ENCODE measurements at places on chromosomes 5 and 9.

DNA sequence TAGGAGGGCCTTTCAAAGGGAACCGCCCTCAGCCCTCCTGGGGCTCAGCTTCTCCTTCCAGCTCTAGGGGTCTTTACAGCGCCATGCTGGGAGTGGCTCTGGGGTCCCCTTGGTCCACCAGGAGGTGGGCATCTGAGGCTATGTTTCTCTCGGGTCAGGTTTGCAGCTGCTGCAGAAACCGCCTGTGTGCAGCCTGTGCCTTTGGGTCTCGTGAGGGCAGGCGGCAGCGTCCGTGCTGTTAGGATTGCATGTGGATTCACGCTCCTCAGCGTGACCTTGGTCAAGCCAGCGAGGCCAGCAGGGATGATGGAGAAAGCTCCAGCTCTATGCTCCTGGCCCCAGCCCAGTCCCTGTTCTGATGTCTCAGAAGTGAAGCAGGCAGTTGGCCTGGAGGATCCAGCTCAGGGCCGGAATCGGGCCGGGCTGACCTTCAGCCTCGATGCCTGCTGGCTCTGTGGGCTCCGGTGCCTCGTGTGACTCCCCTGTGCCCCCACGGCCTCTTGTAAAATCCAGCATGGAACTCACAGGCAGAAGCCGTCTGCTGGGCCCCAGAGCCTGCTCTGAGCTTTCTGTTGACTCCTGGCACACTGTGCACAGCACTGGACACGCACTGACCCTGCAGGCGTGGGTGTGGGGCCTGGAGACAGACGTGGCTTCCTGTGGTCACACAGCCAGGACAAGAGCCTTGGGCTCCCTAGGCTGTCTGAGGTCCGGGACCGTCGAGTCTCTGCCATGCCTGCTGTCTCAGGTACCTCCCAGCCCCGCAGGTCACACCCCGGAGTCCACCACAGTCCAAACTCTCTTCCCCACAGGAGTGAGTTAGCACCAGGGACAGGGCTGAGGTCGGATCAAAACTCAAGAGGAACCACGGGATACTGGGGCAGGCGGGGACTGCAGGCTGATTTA, 54.3 kb downstream of the TRIP13 start:
- DNase-seq: no peak

- no peak for DNase-seq
Observed at GRCh38 chr5:56961746-56962145, 9.8 kb upstream of the MIER3 start.

GRCh38 chr9:133035669-133036068, 4.9 kb downstream of the GTF3C5 start:
- DNase-seq: no peak

- no peak for DNase-seq
Observed at GRCh38 chr5:172403189-172403796, 51.0 kb downstream of the SH3PXD2B start.

- DNase-seq: no peak
Observed at GRCh38 chr9:70409280-70409679, 5.2 kb downstream of the KLF9 start.

- no peak for DNase-seq
Observed at GRCh38 chr5:111972548-111972947, 215.6 kb upstream of the NREP start.

DNA sequence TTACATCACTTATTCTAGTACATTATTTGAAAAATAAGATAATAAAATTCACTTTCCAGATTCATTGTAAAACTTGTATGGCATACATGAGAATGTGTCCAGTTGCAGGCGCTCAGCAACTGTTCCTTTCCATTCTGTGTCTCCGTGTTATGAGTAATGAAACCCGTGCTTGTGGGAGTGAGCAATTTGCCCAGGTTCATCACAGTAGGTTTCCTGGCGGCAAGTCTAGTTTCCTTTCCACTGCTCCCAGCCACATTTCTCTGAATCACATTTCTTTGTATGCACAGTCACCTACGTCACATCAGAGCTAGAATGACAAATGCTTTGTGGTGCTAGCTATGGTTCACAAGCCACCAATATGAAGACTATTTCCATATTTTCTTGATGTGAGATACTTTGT, 39.9 kb downstream of the MOCS2 start:
- no peak for DNase-seq

- DNase-seq: no peak
Observed at GRCh38 chr9:74942801-74943200, 9.9 kb downstream of the C9orf40 start.

- no peak for DNase-seq
Observed at GRCh38 chr5:24226479-24226878, 418.3 kb downstream of the CDH10 start.

DNA sequence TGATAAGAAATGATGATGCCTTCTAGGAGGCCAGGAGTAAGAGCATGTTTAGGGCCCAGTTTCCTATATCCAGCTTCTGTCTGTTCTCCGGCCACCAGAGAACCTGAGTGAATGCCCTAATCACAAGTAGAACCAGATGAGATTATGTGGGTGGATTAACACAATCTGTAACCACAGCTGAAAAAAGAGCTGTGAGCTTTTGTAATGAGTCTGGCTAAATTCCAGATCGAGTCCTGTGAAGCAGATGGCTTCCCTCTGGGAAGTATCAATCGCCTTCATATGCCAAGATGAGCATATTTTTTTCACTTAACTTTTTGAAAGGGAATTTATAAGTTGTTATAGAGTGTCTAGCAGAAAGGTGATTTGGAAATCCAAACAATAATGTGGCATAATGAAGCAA, 99.8 kb downstream of the NNT start:
- no peak for DNase-seq

DNA sequence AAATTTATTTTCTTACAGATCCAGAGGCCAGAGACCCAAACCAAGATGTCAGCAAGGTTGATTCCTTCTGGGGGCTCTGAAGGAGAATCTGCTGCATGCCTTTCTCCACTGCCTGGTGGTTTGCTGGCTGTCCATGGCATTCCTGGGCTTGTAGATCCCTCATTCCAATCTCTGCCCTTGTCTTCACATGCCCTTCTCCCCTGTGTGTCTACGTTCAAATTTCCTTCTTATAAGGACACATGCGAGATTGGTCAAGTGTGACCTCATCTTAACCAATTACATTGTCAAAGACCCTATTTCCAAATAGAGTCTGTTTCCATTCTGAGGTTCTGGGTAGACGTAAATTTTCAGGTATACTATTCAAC, 84.5 kb upstream of the RAI14 start:
- no peak for DNase-seq

DNA sequence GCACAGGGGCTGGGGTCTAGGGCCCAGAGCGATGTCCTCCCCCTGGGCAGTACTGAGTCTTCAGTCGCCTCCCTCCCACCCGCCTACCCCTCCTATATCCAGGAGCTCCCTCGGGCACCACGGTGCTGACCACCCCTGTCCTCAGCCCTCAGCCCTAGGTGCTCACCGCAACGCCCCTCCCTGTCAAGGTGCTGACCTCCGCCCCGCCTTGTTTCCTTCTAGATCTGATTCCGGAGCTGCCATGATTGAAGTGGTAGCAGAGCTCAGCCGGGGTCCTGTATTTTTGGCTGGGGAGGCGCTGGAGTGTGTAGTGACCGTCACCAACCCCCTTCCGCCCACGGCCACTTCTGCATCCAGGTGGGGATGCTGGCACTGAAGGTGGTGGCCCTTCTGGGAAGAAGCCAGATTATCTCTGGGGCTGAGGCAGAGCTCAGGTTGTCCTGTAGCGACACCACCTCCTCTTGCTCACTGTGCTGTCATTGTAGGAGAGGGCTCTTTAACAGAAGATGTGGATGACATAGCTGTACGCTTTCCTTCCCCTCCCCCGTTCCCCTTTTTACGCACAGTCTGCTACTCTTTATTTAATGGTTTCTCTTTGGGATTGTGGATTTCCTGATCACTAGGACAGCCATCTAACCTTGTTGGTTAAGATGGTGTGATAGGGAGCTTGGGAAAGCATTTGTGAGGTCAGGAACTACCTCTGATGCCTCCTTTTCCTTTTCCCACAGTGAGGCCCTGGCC, 598 bp downstream of the RGP1 start:
- no peak for DNase-seq

DNA sequence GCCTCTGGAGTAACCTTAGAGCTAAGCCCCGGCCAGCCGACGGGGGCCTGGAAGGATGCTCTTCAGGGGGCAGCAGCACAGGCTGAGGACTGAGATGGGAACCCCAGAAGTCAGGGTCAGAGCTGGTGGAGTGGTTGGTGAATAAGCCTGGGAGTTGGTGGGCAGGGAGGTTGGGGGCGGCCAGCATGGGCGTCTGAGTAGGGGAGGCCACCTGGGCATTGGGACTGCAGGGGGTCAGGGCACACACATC, 14.4 kb downstream of the NINJ1 start:
- DNase-seq: no peak

DNA sequence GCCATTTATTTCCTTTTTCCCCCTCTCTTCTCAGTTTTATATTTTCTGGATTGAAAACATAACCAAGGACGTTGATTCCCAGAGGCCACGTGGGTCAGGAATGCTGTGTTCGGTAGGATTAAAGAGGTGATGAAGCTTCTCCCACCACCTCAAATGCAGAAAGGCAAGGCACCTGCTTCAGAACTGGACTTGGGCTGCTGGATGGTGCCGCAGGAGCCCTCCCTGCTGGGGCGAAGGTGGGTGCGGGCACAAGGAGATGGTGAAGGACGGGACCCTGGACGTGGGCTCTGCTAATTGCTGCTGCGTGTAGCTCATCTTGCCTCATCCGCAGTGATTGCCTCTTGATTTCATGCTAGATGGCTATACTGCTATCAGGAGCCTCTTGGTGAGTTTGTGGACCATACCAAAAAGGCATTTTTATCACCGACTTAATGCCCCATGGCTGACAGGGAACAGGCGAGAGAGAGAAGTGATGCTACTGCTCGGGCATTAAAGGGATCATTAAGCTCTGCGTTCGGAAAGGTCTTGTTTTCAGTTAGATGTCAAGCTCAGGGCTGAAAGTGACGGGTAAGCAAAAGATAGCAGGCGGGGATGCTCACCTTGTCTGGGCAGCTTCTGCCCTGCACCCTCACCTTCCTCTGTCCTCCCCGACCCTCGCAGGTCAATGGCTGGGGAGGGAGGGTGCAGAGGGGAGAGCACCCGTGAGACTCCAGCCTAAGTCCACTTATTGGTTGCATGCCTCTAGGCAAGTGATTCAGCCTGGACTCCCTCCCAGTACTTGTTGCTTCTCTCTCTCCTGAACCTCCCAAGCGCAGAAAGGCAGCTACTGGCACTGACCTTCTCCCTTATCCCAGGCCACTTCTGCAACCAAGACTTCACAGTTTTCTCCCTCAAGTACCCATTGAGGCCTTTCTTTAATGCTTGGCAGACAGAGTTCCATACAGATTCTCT, 71.6 kb upstream of the FSTL4 start:
- DNase-seq: no peak

DNA sequence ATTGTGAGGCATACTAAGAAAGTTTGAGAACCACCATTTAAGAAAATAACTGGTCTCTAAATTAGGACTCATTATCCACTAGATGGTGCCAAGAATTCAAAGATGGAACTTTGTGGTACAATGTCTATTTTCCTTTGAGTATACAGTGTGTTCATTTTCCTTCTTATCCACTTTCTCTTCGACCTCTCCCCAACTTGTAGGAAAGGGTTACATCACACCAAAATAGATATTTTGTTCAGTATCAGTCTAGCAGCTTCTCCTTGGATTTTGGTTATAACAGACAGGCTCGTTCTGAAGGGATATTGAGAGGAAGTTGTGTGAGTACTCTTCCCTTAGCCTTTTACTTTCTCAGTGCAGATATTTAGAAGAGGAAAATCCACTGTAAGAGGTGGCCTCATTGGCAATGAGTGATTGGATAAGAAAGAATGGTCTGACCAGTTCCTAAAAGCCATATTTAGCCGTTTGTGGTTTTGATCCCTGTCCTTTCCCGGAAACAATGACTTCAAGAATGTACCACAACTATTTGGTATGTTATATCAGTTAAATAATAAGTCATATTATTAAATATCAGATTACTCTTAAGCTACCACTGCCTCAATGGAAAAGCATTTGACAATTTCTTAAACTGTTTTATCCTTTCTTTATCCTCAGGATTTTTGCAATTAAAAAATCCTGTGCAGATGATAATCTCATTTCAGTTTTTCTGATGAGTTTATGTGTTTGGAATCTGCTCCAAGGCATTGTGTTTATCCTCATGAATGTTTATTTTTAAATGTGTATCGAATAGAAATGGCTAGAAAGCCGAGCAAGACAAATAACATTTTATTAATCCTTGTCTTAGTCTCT, 69.0 kb upstream of the GRAMD2B start:
- DNase-seq: no peak
